ENCODE measurements at places on chromosomes 6 and 20. TPM values are rescaled to one million over a fixed set of nuclear protein-coding genes. Genes with fewer than 3 reads are reported as not detected.

DNA sequence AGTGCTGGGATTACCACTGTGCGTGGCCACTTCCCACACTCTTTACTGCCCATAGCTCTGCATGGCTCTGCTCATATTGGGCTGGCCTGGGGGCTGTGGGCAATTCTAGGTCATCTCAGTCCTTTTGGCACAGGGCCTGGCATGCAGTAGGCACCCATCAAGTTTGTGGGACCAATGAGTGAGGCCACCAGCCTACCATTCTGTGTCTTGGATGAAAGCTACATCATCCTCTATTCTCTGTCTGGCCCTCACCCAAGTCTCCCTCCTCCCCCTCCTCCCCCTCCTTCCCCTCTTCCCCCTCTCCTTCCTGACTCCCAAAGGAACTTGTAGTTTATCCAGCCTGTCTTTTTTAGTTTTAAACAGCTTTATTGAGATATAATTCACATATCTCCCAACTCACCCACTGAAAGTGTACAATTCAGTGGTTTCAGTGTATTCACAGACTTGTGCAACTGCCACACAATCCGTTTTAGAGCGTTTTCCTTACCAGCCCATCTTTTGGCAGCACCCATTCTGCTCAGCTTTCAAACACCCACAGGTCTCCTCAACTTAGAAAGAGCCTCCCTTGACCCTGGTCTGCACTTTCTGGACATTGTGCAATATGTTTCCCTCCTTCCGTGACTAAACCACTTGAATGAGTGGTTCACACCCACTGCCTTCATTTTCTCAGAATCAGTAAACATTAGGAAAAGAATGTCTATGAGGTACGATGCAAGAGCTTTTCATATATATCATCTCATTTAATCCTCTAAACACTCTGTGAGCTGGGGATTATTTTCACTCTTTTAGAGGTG is 21.5 kb upstream of the MRPS18A start:
- peaks cover 37% of the 10 kb centered on the region for H3K4me1 ChIP-seq
- no peaks in the 10 kb centered on the region for H3K27me3 ChIP-seq
- H3K27ac ChIP-seq: no peak overlapping the region
- DNase-seq: no peak

DNA sequence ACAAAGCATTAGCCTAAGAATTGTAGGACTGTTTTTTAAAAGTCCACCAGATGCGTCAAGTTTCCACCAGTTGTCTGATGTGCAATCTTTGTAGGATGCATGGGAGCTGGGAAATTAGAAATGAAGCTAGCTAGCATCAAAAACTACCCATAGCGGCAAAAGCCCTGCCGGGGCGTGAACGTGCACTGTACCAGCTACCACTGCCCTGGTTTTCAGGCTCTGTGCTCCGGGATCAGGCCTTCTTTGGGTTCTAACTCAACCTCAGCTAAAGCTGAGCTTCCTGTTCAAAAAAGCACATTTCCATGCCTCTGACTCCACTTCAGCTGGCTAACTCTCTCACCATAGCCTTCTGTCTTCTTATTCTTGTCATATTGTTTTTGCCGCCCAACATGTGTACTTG is 26.9 kb upstream of the FUCA2 start:
- DNase-seq: no peak
- H3K4me1 ChIP-seq: peaks cover 13% of the 10 kb centered on the region
- no peak overlapping the region for H3K27ac ChIP-seq

The GJA1 gene
- 91.2 TPM for total RNA-seq

DNA sequence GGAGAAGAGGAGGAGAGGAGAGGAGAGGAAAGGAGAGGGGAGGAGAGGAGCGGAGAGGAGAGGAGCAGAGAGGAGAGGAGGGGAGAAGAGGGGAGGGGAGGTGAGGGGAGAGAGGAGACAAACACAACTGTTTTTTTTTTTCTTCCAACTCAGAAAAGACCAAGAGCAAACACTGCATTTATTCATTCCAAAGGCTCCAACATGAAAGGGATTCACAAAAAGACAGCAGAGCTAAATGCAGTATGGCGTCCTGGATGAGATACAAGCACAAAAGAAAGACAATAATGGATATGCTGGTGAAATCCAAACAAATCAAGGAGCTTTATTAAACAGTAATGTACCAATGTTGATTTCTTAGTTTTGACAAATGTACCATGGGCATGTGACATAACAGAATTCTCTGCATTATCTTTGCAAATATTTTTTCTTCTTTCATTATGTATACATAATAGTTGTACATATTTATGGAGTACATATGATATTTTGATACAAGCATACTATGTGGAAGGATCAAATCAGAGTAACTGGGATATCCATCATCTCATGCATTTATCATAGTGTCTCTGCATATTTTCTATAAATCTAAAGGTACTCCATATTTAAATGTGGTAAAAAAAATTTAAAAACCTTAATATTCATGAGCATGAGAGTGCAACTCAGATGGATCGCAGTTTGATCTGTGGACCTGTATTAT is 204.6 kb downstream of the CBLN4 start:
- DNase-seq: no peak
- no peak overlapping the region for H3K27ac ChIP-seq
- no peaks in the 10 kb centered on the region for H3K4me1 ChIP-seq
- H3K4me3 ChIP-seq: no peak overlapping the region
- no peaks in the 10 kb centered on the region for H3K27me3 ChIP-seq

DNA sequence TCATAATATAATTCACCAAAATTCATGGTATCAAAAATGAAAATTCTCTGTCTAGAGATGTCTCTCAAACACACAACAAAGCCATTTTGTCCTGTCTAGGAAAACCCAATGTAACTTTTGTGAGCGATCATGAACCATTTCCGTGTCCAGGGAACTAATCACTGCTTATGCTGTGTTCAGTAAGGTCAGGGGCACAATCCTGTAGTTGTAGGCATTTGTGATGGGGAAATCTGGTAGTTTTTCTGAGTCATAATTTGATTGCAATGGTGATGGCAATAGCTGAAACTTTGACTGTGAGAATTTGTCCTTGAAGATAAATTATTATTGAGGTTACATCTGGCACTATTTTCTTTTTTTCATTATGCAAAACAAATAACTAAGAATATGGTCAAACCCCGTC is 21.0 kb upstream of the GCLC start:
- H3K27me3 ChIP-seq: peaks cover 2% of the 10 kb centered on the region
- H3K27ac ChIP-seq: no peak overlapping the region
- H3K36me3 ChIP-seq: peaks cover 5% of the 10 kb centered on the region
- no peak for DNase-seq
- H3K4me1 ChIP-seq: no peaks in the 10 kb centered on the region

GRCh38 chr20:8812817-8813216 is 256.1 kb upstream of the PLCB4 start:
- no peak for DNase-seq
- H3K4me3 ChIP-seq: no peak overlapping the region
- H3K36me3 ChIP-seq: no peaks in the 10 kb centered on the region
- no peaks in the 10 kb centered on the region for H3K27me3 ChIP-seq
- H3K27ac ChIP-seq: no peak overlapping the region
- H3K4me1 ChIP-seq: no peaks in the 10 kb centered on the region

DNA sequence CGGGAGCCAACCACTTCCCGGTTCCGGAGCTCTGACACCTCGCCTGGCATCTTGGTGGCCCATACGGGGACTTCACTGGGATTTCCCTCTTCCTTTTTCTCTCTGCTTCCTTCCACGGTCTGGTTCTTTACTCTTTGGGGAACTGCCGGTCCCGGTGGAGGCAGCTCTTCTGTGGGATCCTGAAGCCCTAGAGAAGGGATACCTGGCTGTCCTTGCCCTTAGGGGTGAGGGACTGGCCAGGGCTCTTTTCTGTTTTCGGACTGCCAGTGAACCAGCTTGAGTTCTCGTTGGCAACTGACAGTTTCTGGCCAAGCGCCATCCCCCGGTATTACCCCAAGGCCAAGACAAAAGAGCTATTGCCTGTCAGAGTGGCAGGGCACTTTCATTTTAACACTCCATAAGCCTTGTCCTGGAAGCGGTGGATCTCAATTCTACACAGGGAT is 880 bp upstream of the CPXM1 start:
- peaks cover 35% of the 10 kb centered on the region for H3K4me1 ChIP-seq
- peak overlapping the region; percentile 84 for H3K27ac ChIP-seq
- peaks cover 5% of the 10 kb centered on the region for H3K36me3 ChIP-seq
- peaks cover 11% of the 10 kb centered on the region for H3K27me3 ChIP-seq

GRCh38 chr6:169824021-169824420 is 72.6 kb downstream of the ERMARD start:
- H3K27me3 ChIP-seq: peaks cover 11% of the 10 kb centered on the region
- H3K27ac ChIP-seq: no peak overlapping the region
- DNase-seq: no peak
- no peaks in the 10 kb centered on the region for H3K36me3 ChIP-seq

DNA sequence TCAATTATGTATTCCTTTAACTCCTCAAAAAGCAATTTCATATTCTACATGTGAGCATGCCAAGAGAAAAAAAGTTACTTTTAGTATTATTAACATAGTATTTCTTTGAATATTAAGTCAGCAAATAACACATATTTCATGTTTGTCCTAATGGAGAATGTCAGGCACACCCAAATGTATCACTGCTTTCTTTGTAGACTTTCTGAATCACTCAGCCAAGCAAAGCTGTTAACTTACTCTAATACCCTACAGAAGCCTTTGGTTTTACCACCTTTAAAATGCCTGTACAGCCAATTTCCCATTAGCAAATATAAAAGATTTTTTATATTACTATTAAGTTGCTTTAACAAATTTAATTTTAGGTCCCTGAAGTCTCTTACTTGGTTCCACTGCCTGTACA is 23.8 kb downstream of the FRK start:
- no peak overlapping the region for H3K27ac ChIP-seq
- no peaks in the 10 kb centered on the region for H3K27me3 ChIP-seq
- H3K4me3 ChIP-seq: no peak overlapping the region
- H3K4me1 ChIP-seq: peaks cover 11% of the 10 kb centered on the region

- H3K27ac ChIP-seq: peak overlapping the region; percentile 77
- H3K4me1 ChIP-seq: peaks cover 57% of the 10 kb centered on the region
- no peaks in the 10 kb centered on the region for H3K27me3 ChIP-seq
- no peaks in the 10 kb centered on the region for H3K36me3 ChIP-seq
- DNase-seq: no peak
- no peak overlapping the region for H3K4me3 ChIP-seq
These were observed 546.3 kb upstream of the CITED2 start for GRCh38 chr6:139920776-139921100.

The TBX18 gene
- 0.47 TPM for total RNA-seq

The LTB gene
- not detected for total RNA-seq
